Cortex of kidney (tissue), 1 donor: ENCODE measurements at places on chromosomes 12 and 14.

GRCh38 chr12:7933255-7933726 lies 2.7 kb downstream of the SLC2A3 start:
- no peak for DNase-seq

- DNase-seq: no peak
Observed at GRCh38 chr14:101222362-101223070, 319.0 kb upstream of the RTL1 start.

DNA sequence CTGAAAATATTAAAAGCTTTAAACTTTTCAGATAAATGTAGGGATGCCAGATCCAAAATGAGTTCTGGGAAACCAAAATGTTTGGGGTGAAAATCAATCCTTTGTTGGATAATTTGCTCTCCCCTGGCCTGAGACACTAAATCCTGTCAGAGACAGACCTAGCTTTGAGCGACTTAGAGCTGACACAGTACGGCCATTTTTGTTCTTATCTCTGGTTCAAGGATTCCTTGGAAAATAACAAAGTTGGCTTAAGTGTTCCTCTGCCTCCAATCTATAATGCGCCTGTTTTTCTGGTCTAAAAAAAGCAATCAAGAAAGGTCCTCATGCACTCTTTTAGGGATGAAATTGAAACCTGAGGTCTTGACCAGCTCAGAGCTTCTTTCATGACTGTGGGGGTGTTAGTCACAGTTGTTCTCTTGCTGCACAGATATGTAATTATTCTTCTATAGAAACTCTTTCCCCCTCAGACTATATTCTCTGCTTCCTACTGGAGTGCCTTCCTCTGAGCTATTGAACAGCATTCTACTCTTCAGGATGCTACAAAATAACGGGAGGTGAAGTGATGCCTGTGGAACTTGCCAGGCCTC lies 52.3 kb upstream of the EGLN3 start:
- DNase-seq: no peak

DNA sequence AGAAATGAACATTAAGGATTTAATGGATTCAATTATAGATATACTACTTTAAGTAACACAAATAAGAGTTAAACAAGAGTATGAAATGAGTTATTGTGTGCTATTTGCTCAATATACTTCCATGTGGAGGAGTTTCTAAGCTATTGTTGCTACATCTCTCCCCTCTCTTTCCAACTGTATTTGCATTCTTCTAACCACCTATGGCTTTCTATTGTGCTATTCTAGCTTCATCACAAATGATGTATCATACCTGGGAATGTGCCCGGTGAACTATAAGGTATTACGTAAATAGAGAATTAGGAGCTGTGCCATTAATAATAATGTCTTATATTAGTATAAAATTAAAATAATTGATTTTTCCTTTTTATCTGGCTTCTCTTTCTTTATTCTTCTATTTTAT lies 87.1 kb upstream of the PLEKHG7 start:
- no peak for DNase-seq

GRCh38 chr12:26077915-26078702 lies 46.7 kb downstream of the BHLHE41 start:
- DNase-seq: no peak

- no peak for DNase-seq
Observed at GRCh38 chr12:130981074-130981742, 27.5 kb downstream of the ADGRD1 start.

- DNase-seq: no peak
Observed at GRCh38 chr12:26162905-26163304, 32.5 kb upstream of the SSPN start.

DNA sequence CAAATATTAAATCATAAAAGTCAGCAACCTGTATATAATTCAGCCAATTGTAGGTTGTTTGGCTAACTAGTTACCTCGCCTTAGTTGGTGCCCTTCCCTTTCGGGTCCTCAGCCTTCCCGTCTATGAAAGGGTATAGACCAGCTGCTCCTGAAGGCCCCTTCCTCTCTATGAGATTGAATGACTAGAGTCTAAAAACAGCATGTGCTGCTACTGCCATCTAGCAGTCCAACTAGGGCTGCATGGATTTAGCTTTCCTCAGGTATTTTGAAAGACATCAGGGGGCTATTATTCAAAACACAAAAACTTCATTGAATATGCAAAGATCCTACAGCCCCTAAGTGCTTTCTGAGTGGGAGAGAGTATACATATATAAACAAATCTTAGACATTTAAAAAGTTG lies 37.0 kb upstream of the TMEM263 start:
- no peak for DNase-seq

- DNase-seq: no peak
Observed at GRCh38 chr12:90071996-90072395, 363.4 kb upstream of the ATP2B1 start.
